ENCODE measurements at places on chromosomes 3 and 15.

- DNase-seq, result no peak
Observed at GRCh38 chr3:157099326-157100095, 60.4 kb downstream of the CCNL1 start.

- DNase-seq, result no peak
Observed at GRCh38 chr15:55484917-55485672, 22.9 kb downstream of the DNAAF4 start.

GRCh38 chr3:33218446-33219174 is at the start of gene SUSD5:
SUSD5 (minus strand) TSS chr3:33218810; CDS start chr3:33218797, 13 bp downstream.
- no peak for DNase-seq

DNA sequence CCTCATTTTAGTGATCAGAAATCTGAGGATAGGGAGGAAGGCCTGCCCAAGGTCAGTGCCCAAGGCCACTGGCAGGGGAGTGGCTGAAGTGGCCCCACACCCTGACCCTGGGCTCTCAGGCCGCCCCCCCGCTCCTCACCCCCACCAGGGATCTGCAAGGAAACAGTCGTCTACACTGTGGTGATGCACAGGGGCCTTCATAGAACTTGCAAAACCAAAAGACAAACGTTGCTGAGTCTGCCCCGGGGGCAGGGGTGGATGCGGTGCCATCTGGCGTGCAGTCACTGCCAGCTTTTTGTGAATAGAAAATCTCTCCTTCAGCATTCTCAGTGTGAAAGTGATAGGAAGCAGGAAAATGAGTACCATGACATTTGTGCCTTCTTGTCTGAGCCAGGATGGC is 41.3 kb downstream of the WHAMM start:
- no peak for DNase-seq

DNA sequence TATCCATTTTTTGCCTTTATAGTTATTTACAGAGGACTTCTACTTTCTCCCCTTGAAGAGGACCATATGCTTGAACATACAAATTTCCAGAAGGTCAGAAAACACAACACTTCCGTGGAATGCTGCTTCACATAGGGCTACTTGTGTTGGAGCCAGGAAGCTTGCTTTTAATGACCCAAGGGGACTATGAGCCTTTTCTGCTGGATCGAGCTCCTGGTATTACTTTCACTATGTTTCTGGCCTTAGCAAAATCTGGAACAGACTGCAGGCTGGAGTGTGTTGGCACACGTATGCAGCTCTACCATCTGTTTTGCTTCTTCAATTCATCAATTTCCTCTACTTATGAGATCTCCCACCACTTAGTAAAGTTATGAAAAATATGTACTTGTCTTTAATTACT is 69.3 kb upstream of the CBLB start:
- no peak for DNase-seq

DNA sequence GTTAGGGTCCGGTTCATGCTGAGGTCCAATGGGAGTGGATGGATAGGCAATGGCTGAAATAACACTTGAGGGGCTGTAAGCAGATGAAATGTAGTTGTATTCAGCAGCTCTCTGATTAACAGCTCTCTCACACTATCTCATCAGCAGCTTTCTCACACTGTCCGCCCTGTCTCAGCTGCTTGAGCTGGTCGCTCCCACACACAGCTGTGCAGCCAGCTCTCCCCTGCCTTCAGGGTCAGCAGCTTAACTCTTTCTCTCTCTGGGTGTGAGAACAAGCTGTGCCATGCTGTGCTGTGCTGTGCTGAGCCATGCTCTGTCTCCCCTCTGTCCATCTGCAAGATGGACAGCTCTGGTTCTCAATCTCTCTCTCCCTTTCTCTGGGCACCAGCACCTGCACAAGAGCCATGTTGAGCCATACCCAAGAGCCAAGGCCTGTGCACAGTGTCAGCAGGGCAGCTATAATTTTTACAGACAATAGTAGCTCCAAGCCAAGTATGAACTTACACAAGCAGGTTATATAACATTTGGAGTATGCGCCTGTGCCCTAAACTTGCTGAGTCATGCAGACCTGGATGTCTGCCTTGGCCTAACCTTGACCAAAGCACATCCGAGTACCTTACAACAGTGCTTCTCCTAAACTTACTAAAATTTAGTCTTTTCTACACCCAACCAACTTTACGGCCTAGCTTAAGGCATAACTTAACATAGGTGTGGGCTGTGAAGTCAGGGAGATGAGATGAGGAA is 291.3 kb upstream of the TRIM42 start:
- DNase-seq, result no peak

DNA sequence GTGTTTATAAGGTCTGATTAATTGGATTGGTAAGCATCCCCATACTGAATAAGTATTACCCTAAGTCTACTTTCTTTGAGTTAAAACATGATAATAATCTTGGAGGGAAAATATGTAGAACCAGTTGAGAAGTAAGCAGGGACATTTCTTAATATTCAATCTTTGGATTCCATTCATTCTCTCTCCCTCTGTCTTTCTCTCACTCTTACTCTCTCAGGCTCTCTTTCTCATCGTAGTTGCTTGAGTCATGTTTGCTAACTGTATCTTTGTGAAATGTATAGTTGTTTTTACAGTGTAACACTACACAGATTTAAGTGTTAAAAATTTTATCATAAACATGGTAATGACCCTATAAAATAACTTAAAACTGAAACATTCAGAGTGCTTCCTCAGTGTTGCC is 163.8 kb downstream of the RSRC1 start:
- DNase-seq, result no peak

DNA sequence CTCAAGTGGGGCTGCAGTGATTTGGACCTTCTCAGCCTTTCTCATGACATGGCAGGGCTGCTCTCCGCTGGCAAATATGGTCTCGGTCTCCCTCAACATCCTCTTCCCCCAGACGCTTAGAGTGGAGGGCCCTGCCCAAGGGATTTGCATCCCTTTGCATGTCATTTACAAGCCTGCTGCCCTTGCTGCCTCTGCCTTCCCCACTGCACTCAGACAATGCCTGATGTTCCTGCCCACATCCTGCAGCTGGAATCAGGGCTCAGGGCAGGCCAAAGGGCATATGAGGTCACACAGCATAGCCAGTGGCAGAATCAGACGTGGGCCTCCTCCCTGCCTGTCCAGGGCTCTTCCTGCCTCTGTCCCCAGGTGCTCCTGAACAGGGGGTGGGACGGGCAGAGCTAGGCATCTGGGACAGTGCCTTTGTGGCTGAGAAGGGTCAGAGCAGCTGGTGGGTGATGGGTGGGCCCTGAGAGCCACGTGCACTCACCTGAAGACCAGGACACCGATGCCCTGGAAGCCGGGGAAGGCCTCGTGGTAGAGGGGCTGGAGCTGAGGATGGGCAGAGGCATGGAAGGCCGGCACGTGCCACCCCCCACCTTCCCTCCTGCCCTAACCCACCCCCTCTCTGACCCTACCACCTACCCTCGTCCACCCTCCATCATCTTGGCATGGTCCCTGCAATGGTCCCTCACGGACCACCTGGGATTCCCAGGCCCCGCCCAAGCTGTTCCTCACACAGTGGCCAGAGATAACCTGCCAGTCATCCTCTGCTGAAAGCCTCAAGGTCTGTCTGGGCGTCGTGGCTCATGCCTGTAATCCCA is 27.4 kb upstream of the GOLGA6C start:
- no peak for DNase-seq

DNA sequence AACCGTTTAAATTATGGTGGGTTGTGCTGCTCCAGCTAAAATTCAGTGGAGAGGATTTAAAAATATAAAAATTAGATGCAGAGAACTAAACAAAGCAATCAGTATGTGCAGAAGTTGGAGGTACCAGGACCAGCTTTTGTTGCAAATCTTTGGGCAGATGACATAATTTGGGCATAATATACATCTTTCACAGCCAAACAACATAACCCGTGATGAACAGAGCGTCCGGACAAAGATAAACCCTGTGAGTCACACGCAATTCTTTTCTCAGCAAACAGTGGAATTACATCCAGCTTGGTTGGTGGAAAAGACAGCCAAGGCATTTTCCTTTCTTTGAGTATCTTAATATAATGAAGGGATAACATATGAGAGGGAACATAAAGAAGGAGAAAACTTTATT is 419.4 kb upstream of the ADAMTS9 start:
- no peak for DNase-seq

- no peak for DNase-seq
Observed at GRCh38 chr15:61390138-61390537, 161.0 kb upstream of the RORA start.

DNA sequence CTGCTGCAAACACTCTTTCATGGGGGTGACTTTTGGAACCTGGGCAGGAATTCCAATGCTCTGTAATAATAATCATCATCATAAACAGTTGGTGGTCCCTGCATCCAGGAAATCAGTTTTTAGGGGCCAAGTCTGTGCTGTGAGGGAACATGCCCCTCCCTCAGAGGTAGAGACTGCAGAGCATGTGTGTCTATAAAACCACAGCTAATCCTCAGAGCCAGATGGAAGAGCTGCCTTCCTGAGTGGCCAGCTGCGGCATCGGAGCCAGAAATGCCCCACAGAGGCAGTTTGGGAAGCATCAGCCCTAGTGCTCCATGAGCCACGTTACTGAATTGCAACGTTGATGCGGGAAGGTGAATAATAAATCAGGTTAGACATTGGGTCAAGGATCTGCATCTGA is 12.9 kb upstream of the TPM1 start:
- no peak for DNase-seq

GRCh38 chr15:64247535-64247905 is 84.7 kb upstream of the PPIB start:
- DNase-seq, result no peak

- DNase-seq, result peak; percentile 92
Observed at GRCh38 chr15:91854639-91854990, 1.1 kb downstream of the SLCO3A1 start.

- no peak for DNase-seq
Observed at GRCh38 chr3:141726483-141726882, 11.6 kb upstream of the RNF7 start.

- no peak for DNase-seq
Observed at GRCh38 chr3:167772992-167773391, 37.5 kb downstream of the SERPINI1 start.

DNA sequence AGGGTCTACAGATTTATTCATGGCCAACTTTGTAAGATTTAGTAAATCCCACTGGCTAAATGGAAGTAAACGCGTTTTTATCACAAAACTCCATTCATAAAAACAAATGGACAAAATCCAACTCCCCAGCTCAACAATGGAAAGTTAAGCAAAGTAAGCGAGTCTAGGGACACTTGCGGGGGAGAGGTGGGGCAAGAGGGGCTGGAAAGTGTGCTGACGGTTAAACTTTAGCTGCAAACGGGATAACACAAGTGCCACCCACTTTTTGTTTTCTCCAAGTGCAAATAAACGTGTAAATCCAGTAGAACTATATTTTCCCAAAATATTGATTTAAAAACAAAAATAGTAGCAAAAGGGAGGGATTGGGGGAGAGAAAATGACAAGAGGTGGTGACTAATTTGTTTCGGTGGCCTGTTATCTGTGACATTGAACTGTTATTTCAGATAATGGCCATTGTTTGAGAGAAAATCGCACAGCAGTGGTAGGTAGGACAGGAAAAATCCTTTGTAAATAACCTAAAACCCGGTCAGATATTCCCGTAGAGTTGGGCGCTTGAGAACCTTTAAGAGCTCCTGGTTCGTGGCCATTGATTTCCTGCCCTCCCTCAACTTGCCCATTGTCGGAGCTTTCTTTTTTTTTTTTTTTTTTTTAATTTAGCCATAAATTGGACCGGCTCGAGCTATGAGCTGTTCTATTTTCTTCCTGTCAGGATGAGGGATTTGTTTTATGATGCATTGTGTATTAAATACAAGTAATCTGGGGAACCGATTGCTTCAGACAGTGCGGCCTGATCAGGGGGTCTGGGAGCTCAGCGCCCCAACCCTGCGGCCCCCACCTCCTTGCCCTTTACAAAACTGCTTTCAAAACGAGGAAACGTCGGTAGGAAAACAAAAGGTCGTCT is 514.8 kb downstream of the MECOM start:
- DNase-seq, result no peak

GRCh38 chr3:18739099-18739433 is 313.9 kb upstream of the SATB1 start:
- DNase-seq, result peak; percentile 96

DNA sequence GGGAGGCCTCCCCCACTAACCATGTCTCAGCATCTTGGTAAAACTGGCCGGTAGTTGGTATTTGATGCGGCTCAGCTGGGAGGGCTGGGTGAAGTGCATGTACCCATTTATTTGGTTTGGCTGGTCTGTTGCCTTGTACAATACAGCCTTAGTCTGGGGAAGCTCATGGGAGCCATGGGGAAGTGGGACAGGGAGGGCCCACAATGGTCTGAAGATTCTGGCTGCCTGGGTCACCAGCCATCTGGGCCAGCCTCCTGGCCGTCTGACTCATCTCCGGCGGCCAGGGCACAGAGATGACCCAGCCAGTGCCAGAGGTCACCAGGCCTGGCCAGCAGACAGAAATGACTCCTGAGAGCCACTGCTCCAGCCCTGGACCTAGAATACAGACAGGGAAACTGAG is 51.6 kb upstream of the SMAD6 start:
- peak; percentile 91 for DNase-seq

- DNase-seq, result no peak
Observed at GRCh38 chr3:60746043-60746638, 505.1 kb downstream of the FHIT start.

- no peak for DNase-seq
Observed at GRCh38 chr3:53680028-53680427, 166.2 kb downstream of the CHDH start.

GRCh38 chr15:47405365-47406162 is 311.7 kb upstream of the SEMA6D start:
- DNase-seq, result no peak

DNA sequence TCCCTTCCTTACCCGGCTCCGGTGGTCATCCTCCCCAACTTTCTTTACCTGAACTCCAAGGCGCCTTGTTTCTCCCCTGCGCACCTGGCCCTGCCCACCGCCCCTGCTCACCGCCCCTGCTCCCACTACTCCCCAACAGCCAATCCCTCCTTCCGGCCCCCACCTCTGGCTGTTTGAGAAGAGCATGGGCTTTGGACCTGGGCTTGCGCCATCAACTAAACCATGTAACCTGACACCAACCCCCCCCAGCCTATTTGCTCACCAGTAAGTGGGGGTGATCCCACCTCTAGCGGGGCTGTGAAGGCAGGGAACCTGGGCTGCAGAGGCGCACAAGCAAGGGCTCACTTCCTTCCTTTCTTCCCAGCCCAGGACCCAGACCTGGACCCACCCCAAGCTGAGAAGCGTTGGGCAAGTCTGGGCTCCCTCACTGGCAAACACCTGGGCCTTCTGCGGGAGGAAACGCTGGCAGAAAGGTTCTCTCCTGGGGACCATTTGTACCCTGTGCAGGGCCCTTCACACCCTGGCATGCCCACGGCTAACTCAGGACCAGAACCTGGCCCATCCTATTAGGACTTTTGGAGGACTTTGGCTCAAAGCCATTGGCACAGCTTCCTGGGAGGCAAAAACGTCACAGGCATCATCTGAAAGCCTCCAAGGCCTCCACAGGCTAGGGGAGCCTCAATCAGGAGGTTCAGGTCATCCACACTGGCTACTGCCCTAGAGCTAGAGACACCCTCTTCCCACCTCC is at the start of gene PLXNB1:
PLXNB1 (minus strand) TSS at position 127 of the 748 bp plus-strand sequence. CDS start 5,475 bp downstream, outside the sequence.
- DNase-seq, result no peak

DNA sequence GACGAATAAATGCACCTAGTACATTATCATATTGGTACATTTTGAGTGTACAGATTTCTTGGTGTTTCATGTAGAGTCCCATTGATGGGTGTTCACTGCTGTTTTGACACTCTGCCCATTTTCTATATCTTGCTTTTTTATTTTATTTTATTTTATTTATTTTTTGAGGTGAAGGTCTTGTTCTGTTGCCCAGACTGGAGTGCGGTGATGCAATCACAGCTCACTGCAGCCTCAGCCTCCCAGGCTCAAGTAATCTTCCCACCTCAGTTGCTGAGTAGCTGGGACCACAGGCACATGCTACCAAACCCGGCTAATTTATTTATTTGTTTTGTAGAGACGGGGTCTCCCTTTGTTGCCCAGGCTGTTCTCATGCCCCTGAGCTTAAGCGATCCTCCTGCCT is 44.2 kb downstream of the DNAJC13 start:
- no peak for DNase-seq

GRCh38 chr3:184409331-184409926 is 29.6 kb downstream of the CHRD start:
- DNase-seq, result no peak
